ENCODE measurements at places on chromosomes 4 and X.

DNA sequence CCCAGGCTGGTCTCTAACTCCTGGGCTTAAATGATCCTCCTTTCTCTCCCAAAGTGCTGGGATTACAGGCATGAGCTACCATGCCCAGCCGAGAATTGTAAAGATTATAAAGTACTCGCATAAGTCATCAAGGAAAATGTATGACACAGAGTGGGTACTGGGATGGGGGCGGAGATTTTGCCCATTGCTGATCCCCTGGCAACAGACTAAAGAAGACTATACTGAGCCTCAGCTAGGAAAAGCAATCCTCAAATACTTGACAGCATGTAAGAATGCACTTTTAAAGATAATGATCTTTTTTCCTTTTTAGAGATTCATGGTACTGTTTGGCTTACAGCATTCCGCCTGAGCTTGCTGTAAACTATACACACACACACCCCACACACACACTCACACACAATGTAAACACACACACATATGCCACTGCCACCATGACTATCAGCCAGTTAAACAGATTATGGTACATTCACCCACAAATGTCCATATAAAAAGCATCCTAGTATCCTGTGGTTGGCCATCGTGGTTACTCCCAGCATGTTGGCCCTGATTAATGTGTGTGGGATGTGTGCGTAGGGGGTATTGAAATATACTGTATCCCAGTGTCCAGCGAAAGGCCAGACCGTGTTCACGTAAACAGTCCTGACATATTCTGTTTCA lies 113.0 kb downstream of the AMELX start:
- DNase-seq, result no peak

GRCh38 chr4:56787380-56787779 lies 34.1 kb downstream of the SPINK2 start:
- no peak for DNase-seq

- peak; percentile 2 for DNase-seq
These were observed at the start of gene CXXC4 for GRCh38 chr4:104494822-104495559. Gene CXXC4, minus strand, starts transcription at chr4:104494894. Its CDS starts 3,092 bp downstream, at chr4:104491802.

DNA sequence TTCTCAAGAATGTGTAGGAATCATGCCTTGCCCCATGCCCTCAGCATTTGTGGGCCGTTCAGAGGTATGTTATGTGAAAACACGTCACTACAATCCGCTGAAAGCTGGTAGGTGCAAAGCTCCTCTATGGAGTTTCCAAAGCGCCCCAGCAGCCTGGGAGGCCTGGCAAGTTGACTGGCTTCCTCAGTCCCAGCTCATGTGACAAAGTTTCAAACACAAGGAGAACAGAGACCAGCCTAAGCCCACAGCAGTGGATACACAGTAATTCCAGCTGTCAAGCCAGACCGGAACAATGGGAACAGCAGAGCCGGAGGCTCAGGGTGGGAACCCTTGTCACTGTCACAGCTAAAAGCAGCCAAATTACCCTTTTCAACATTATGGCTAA lies 33.5 kb downstream of the NAT8L start:
- DNase-seq, result no peak

- DNase-seq, result no peak
These were observed 46.5 kb downstream of the HADH start for GRCh38 chr4:108036213-108036612.

GRCh38 chr4:118989098-118990080 lies 100.7 kb downstream of the SYNPO2 start:
- DNase-seq, result peak; percentile 70

DNA sequence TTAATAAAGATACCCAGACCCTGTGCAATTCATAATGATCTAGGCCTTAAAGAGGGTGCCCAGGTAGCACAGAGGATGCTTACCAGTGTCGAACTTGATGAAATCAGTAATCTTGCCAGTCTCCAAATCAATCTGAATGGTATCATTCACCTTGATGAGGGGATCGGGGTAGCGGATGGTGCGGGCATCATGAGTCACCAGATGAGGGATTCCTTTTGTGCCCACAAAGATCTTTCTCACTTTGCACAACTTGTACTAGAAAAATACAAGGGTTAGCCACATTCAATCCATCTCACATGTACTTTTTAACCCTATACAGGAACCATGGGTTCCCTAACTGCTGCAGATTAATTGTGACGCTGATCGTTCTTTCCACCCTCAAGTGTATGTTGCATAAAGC lies 3.3 kb downstream of the RPS4X start:
- DNase-seq, result no peak

GRCh38 chrX:101931488-101932248 lies at the start of gene ZMAT1:
Gene ZMAT1, minus strand, starts transcription at chrX:101932027. Its CDS starts 19 bp downstream, at chrX:101932008.
- DNase-seq, result peak; percentile 51

- no peak for DNase-seq
These were observed 3.9 kb downstream of the PCDH10 start for GRCh38 chr4:133152831-133153481.

- DNase-seq, result peak; percentile 42
These were observed 231.9 kb upstream of the INTU start for GRCh38 chr4:127400731-127401346.

DNA sequence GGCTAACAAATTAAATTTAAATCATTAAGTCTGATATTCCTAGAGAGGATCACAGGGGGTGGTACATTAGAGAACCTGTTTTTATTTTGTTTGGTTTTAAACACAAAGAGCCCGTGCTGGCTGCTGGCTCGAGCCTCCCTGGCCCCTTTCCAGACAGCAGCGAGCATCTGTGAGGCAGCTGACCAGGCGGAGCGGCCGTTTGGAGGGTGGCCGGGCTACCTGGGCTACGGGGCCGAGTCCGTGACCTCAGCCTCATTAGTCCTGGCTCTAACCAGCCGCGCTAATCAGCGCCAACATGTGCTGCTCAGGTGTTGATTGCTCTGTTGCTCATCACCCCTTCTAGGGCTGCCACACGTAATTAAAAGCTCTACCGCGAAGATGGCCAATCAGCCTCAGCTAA lies 35.3 kb downstream of the DCTD start:
- no peak for DNase-seq

GRCh38 chrX:52425775-52426174 lies 57.0 kb downstream of the XAGE2 start:
- DNase-seq, result no peak

DNA sequence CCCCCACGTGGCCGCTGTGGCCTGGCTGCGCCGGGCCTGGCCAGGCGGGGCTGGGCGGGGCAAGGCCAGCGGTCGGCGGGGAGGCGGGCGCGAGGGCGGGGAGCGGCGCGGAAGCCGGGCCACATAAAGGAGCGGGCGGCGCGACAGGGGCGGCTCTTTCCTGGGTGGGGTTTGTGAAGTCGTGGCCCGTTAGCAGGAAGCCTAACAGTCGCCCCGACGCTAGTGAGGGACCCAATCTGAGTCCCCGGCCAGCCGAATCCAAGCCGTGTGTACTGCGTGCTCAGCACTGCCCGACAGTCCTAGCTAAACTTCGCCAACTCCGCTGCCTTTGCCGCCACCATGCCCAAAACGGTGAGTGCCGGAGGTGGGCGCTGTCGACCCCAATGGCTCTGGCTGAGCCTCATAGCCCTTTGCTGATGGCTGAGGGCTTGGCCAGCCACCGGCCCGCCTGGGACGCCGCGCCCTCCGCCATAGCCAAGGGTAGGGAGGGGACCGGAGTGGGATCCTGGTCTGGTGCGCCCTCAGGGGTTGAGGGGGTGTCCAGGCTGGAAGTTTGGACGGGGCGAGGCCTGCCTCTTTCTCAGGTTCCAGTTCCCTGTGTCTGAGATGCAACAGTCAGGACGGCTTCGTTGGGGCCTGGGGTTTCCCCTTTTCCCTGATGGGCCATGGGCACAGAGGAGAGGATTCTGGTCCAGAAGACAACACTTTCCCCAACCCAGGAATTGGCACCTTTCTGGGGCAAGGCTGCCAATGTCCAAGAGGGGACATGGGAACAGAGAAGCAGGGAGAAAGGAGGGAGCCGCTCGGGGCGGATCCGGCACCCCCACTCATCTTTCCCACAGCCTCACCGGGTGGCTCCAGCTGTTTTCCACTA lies at the start of gene MSN:
Gene MSN (plus strand): TSS at position 152 of the 874 bp plus-strand sequence. CDS start 188 bp downstream, at position 340.
- no peak for DNase-seq

- DNase-seq, result no peak
These were observed 266.9 kb downstream of the SPATA18 start for GRCh38 chr4:52317981-52318380.

DNA sequence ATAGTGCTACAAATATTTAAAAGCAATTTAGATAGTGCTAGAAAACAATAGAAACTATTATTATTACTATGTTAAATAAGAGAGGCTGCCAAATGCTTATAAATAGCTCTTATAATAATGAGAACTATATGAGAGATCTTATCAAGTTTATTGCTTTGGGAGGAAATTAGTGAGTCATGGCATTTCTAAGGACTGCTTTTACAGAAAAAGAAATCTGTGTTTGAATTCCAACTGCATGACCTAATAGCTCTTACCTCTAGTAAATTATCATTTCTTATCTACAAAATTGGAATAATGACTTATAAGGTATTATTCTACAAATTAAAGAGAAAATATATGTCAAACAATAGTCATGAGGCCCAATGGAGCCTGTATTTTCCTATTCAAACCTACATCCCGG lies 177.2 kb downstream of the GABRG1 start:
- DNase-seq, result no peak

- no peak for DNase-seq
These were observed 15.8 kb downstream of the RBM10 start for GRCh38 chrX:47160781-47161180.

DNA sequence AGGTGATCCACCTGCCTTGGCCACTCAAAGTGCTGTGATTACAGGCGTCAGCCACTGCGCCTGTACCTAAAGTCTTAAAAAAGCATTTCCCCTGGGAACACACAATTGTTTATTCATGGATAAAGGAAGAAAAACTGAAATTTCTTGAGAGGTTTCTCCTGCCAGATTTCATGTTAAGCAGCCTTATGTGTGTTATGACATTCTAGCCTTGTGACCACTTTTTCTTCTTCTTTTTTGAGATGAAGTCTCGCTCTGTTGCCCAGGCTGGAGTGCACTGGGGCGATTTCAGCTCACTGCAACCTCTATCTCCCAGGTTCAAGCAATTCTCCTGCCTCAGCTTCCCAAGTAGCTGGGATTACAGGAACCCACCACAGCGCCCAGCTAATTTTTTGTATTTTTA lies 57.8 kb upstream of the PLAC8 start:
- DNase-seq, result no peak

GRCh38 chr4:79492148-79492547 lies 84.1 kb upstream of the GK2 start:
- no peak for DNase-seq

DNA sequence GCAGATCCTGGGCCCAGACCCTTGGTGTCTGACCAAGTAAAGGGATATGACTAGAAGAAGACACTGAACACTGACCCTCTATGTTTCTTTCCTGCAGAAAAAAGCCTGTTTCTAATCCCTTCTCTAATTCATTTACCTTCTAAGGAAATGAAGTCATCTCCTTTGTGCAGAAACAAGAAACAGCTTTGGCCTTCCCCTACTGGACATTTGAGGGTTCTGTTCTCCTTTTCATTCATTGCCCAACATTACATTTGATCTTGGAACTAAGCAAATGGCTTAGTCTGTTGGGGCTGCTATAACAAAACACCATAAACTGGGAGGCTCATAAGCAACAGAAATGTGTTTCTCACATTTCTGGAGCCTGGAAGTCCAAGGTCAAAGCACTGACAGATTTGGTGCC lies 20.0 kb downstream of the HCCS start:
- DNase-seq, result no peak

DNA sequence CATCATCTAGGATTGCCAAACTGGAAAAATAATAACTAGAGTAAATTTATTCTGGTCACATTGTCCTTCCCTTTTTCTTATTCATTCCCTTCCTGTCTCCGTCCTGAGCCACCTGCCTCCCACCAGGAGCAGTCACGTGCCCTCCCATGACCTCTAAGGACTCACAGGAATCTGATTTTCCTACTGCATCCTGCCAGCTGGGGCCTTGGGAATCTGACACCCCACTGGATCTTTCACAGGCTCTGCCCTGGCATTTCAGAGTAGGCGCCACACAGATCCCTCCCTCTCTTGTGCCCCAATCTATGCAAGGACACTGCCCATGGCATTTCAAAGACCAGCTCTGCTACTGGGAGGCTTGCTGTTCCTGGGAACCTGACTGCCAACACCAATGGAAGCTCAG lies 520.5 kb downstream of the PPARGC1A start:
- no peak for DNase-seq

GRCh38 chrX:1493412-1493811 lies 40.7 kb upstream of the ASMTL start:
- DNase-seq, result no peak

DNA sequence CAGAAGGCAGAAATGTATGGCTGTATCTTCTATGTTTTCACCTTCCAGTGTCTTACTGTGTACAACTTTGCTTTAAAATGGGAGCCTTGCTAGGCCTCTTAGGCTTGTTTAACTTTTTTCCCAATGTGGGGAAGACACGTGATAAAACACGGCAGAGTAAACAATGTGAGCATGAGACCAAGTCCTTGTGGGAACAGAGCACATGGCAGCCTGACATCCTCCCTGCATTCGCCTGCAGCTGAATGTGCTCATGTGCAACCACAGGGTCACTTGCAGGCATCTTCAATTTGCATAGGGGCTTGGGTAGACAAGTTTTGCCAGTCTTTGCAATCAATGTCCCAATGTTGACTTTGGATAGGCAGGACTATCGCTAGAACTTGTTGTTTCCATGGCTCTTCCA lies 91.8 kb downstream of the CCNG2 start:
- no peak for DNase-seq

GRCh38 chr4:80235451-80235850 lies 31.0 kb upstream of the FGF5 start:
- DNase-seq, result peak; percentile 18

GRCh38 chr4:38509551-38509950 lies 154.4 kb upstream of the KLF3 start:
- no peak for DNase-seq

All from amniotic stem cell (primary cell).